HuH-7 (cell line): ENCODE measurements at places on chromosomes 2 and 18.

GRCh38 chr2:127085317-127085681 lies 21.7 kb downstream of the BIN1 start:
- DNase-seq, result no peak

- no peak for DNase-seq
Measured at GRCh38 chr18:45241271-45241670, 374.0 kb upstream of the SLC14A2 start.

DNA sequence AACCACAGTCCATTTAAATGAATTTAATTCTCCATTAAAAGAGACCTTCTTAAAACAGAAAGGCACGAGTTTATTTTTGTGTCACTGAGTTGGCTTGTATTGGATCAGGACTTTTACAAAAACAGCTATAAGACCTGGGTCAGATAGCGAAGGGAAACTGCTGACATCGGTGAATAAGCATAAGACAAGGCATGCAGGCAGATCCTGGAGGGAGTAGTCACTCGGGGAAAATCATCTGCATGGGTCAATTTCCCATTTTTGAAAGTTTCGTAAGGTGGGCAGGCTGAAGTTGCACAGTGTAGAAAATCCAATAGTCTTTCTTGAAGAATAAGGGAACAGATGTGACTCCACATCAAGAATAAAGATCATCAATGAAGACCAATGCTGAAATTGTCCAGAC lies 12.9 kb downstream of the IL36B start:
- no peak for DNase-seq

- DNase-seq, result no peak
Measured at GRCh38 chr2:69768789-69769188, 26.9 kb downstream of the ANXA4 start.

GRCh38 chr2:25529034-25529433 lies 144.3 kb downstream of the DTNB start:
- no peak for DNase-seq

DNA sequence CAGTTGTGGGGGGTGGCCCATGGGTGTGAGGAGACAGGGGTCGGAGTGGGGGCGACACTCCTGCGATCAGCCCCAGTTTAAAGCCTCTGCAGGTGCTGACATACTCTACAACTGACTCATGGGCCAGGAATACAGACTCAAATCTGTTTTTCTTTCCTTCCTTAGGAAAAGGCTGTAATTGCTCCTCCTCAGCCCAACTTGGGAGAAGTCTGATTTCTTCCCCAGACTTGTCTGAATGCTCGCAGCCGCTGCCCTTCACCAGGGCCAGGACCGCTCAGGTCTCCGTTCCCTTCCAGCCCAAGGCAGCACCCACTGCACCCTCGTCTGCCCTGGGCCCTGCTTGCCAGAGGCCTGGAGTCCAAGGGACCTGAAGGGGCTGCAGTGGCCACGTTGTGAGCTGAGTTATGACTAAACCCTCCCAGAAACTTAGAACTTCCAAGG lies 41.3 kb downstream of the RHOB start:
- no peak for DNase-seq

DNA sequence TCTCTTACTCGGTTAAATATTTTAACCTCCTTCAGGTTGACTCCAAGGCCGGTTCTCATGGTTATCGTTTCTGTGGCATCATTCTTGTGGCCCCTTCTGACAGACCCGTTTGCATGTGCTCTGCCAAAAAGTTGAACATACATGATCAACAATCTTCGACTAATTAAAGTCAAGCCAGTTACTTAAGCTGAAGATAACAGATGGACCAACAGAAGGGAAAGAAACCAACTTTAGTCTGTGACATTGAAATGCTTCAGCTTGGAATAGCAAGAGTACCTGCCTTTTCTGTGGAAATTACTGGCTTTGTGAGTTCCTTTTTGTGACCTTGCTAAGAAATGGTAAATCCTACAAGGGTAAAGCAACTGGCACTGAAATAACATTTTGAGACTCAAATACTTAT lies 1429.1 kb downstream of the LRP1B start:
- no peak for DNase-seq

GRCh38 chr2:54954158-54954557 lies 96.1 kb downstream of the RTN4 start:
- no peak for DNase-seq

DNA sequence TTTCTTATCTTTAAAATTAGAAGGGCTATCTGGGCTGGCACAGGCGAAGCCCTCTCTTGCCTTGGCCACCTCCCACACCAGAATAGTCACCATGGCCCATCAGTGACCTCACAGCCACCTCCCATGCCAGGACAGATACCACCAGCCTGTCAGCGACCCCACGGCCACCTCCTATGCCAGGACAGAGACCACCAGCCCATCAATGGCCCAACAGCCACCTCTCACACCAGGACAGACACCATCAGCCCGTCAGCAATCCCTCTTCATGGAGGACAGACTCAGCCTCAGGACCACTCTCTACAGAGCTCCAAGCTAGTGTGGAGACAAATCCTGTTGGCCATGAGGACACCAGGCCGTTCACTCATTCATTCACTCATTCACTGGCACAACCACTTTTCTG lies 74.6 kb downstream of the ASB1 start:
- DNase-seq, result no peak

DNA sequence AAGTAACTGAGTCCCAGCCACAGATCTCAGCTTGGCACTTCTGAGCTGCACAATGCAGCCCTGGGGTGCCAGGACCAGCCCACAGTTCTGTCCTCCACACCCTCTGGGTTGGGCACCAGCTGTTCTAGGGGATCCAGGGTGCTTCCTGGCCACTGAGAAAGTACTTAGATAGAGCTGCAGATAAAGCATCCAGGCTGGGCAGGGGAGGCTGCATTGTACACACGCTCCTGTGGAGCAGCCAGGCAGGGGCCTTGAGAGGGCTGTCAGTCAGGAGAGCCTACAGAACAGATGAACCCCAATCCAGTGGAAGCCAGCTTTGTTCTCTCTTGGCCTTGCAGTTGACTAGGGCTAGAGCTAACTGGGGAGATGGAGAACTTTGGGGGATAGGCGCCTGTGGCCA lies 104.6 kb downstream of the KIAA1328 start:
- DNase-seq, result no peak

GRCh38 chr2:188746727-188747126 lies 227.4 kb upstream of the COL3A1 start:
- no peak for DNase-seq

DNA sequence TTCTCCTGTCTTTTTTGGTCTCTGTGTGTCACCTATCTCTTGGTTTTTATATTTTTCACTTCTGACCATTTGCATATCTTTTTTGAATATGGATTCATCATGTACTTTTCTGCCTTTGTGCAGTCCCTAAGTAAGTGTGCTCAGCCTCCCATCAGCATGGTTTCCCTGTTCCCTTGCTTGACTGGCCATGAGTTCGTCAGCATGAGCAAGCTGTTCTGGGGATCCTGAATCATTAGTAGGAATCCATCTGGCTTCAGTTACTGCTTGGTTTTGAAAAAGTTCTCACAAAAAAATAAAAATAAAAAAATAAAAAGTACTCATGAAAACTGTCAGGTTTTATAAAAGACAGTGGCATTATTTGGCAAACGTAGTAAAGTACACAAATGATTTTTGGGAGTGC lies 144.1 kb downstream of the NCOA1 start:
- DNase-seq, result no peak

GRCh38 chr2:16664052-16664731 lies 1.4 kb downstream of the CYRIA start:
- DNase-seq, result no peak

DNA sequence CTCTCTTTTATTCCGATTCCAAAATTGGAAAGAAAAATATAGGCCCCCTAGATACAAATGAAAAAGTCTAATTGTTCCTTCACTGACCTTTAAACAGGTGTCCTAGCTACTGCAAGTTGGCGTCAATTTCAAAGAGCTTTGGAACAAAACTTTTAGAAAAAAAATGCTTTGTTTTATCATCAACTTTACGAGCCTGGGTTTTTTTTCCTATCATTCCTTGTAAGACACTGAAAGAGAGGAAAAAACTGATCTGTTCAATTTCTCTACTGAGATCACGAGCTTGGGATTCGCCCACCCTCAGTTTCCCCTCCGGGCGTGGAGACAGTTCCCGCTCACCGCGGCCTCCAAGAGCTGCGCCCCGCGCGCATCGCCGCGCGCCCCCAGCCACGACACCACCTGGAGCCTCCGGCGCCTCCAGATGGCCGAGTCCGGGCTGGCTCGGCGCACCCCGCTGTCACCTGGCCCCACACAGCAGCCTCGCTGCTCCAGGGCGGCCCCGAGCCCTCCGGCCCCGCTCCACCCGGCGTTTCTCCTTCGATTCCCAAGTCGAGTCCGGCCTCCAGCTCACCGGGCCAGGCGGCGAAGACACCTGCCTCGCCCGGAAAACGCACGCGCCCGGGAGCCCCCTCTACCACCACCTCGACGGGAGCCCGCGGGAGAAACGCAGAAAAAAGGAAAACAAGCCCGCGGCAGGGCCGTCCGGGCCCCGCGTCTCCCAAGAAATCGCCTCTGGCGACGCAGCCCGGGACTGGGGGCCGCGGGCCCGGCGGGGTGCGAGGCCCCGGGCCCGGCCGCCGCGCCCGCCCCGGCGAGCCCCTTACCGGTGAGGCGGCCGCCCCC lies 656 bp downstream of the TBC1D8 start:
- DNase-seq, result no peak

DNA sequence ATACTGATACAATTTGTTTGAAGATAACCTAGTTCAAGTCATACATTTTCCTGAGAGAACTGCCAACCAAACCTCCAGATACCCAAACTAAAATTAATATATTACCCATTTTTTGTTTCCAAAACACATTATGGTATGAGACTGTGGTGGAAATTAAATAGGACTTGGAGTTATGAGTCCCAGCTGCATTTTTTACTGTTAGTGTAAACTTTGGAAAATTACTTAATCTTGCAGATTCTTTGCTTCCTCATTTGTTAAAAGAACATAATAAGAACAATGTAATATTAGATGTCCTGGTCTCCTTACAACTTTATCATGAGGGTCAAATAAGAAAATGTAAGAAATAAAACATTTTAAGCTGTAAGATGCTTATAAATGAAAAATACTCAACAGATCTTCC lies 98.2 kb upstream of the TRIB2 start:
- DNase-seq, result no peak

- DNase-seq, result no peak
Measured at GRCh38 chr18:79856119-79857007, 58.6 kb downstream of the KCNG2 start.

GRCh38 chr2:76427452-76427851 lies 716.7 kb upstream of the GCFC2 start:
- no peak for DNase-seq
